ENCODE measurements at places on chromosomes 7 and 10.
A peak's percentile ranks its signal among the peaks of the same experiment; 100 is the strongest.

DNA sequence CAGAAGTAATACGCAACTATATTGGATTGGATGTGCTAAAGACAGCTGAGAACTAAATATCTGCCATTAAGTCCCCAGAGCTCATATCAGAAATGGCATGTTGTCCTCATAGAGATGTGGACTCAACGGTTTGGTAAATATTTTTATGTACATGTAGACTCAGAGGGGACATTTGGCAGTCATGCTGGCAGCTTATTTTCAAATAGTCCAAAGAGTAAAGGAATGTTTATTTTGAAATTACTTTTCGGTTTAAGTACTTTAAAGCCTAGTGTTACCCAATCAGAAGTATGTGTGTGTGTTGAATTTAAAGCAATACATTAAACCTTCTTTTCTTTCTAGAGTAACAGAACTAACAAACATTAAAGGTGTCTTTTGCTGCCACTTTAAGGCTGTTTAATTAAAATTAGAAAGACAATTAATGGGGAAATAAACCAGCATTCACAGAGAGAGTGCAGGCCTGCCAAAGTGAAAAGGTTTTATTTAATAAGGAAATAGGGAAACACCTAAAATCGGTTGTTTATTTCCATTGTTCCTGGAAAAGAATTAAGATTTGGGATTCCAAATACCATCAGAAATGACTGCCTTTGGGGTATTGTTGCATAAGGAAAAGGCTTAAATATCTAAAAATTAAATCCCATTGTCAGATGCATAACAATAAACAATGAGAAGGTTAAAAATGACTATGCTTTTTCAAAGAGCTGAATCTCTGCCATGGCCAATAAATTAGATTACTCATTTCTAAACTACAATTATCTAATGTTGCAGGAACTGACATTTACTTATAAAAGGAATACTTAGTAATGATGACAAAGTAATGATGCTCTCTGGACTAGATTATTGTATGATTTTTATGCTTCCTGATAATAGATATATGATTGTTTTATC is 113.4 kb upstream of the AHR start:
- DNase-seq = no peak

- DNase-seq = no peak
These were observed 57.4 kb upstream of the SVIL start for GRCh38 chr10:29692121-29692539.

DNA sequence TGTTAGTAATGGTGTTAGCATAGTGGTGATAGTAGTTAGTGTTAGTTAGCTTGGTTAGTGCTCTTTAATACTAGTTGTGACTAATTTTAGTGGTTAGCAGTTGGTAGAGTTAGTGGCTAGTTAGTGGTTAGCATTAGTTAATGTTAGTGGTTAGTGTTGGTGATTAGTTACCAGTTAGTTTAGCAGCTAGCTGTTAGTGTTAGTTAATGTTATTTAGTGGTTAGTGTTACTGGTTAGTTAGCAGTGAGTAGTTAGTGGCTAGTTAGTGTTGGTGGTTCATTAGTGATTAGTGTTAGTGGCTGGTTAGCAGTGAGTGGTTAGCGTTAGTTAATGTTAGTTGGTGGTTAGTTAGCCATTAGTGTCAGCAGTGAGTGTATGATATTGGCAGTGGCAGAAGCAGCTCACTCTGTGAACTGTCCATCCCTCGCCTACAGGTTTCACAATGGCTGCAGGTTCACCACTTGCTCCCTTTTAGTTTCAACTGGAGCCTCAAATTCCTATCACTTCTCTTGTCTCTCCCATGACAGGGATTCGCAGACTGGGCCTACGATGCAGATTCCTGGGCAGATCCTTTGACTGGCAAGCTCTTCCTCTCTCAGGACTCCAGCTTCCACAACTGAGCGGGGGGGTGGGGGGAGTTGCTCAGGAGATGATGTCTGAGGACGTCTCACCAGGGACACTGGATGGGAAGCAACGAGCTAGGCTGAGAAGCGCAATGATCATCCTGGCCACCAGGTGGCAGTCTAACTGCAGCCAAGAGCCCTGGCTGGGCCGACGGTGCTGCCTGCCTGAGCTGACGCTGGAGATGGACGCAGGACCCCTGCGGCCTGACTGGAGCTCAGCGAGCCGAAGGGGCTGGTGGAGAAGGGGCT is 19.5 kb downstream of the GHRHR start:
- DNase-seq = peak; percentile 90

GRCh38 chr7:40865441-40866233 is 730.8 kb downstream of the SUGCT start:
- DNase-seq = no peak

Data from lung (tissue), 17 donors.